ENCODE measurements at places on chromosomes 16 and 17.

DNA sequence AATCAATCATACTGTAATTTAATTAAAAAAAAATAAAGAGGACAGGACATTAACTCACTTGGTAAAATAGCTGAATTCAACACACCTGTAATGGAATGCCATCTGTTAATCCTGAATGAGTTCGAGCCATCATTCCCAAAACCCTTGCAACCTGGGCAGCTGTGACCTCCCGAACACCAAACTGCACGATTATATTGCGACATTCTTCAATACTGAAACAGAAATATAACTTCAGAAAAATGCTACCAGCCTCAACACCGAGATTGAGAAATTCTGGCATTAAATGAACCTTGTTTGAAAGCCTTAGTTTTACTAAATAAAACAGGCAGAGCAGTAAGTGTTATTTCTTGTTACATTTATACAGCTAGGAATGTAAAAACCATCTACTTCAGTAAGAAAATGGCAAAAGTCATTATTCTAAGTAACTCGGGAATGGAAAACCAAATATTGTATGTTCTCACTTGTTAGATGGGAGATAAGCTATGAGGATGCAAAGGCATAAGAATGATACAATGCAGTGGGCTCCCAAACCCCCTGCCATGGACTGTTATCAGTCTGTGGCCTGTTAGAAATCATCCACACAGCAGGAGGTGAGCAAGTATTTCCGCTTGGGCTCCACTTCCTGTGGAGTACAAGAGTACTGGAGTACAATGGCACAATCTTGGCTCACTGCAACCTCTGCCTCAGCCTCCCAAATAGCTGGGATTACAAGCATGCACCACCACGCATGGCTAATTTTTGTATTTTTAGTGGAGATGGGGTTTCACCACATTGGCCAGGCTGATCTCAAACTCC, 46.5 kb downstream of the CNOT1 start:
- peak; percentile 38 for DNase-seq

- no peak for DNase-seq
Observed at GRCh38 chr17:15930426-15930825, 14.5 kb upstream of the ADORA2B start.

DNA sequence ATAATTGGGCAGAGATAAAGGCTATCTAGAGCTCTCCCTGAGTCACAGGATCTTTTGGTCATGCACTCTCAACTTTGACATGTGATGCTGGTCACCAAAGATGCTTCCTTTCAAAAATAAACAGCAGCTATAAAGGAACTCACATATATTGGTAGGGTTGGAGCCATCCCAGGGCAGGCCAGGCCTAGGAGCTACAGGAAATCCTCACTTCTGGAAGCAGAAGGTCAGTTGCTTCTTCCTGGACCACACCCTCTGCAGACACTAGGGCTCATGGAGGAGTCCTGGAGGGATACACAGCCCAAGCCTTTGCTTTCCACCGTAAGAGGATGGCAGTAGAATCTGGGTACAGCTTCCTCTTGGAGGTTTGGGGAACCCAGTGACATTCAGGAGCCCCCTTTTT, 24.6 kb downstream of the SOST start:
- peak; percentile 7 for DNase-seq

DNA sequence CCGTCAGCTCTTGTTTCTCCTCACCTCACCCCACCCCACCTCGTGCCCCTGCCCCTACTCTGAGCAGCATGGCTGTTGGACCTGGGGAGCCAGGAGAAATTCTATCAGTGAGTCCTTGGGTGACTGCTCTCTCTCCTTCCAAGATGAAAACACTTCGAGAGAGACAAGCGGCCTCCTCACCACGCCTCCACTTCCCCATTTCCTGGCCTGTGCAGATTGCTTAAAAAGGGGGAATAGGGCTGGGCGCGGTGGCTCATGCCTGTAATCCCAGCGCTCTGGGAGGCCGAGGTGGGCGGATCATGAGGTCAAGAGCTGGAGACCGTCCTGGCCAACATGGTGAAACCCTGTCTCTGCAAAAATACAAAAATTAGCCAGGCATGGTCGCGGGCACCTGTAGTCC, 9.5 kb downstream of the DLX4 start:
- DNase-seq: no peak

- no peak for DNase-seq
Observed at GRCh38 chr17:45035848-45036247, 15.6 kb downstream of the DCAKD start.

DNA sequence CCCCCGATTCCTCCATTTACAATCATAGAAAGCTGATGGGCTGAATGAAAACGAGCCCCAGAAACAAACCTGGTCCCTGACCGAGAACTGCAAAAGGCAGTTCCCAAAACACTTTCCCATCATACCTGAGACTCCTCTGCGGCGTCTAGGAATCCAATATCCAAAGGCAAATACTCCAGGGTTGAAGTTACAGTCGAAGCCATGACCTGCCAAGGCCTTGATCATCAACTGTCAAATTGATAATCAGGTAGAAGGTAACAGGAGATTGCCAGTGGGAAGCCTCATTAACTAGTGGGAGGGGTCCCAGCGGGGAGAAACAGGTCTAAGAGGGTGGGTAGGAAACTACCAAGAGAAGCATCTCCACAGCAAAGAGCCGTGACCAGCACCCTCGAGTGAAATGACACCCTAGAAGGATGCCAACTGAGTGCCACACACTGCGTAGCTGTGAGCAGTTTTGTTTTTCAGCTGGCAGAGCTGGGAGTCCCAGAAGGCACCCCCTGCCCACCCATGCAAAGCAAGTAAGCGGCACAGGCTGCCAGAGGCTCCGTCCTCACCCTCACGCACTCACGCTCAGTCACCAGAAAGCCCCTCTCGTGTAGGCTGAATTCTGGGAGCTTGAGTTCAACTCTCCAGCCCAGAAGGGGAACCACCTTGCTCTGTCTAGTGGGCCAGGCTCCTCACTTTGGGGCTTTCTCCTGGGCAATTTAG, 146.1 kb downstream of the GAS7 start:
- DNase-seq: no peak

DNA sequence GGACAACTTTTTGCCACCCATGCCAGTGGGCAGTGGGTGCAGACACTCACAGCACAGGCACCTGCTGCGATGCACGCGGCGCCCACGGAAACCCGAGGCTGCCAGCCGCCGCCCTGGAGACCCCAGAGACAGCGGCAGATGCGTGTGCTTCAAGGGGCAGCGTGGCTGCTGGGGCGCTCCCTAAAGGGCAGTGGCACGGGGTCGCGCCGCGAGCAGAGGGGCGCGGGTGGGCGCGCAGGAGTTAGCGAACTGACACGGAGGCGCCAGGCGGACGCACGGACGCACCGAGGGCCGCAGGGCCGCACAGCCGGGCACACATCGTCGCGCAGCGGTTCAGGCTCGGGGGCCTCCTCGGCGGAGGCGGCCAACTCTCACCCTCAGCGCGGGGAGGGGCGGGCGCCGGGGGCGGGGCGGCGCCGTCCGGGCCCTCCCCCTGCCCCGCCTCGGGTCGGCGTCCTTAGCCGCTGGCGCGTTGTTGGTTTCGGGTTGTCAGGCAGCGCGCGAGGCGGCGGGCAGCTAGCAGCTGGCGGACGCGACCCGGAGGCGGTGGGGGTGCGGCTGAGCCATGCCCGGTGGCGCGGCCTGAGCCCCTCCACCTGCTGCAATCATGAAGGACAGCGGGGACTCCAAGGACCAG, at the start of gene KIF19:
Gene KIF19 (plus strand): TSS at position 484 of the 637 bp plus-strand sequence. CDS start 124 bp downstream, at position 608.
- DNase-seq: no peak

DNA sequence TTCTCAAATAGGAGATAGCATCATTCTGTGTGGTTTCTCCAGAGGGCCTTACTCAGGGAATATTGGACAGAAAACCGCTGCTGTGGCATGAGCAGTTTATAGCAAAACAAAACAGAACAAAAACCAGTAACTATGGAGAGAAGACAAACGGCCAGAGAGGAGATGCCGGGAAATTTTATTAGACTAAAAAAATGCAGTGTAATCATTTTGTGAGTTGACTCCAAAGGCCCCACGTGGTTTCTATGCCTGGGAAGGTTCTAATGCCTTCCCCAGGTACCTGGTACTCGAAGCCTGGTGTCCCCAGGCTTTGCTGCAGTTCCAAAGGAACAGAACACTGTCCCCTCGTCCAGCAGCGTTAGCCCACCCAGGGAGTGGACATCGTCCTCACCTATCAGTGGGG, 12.9 kb upstream of the CACNG5 start:
- DNase-seq: no peak

DNA sequence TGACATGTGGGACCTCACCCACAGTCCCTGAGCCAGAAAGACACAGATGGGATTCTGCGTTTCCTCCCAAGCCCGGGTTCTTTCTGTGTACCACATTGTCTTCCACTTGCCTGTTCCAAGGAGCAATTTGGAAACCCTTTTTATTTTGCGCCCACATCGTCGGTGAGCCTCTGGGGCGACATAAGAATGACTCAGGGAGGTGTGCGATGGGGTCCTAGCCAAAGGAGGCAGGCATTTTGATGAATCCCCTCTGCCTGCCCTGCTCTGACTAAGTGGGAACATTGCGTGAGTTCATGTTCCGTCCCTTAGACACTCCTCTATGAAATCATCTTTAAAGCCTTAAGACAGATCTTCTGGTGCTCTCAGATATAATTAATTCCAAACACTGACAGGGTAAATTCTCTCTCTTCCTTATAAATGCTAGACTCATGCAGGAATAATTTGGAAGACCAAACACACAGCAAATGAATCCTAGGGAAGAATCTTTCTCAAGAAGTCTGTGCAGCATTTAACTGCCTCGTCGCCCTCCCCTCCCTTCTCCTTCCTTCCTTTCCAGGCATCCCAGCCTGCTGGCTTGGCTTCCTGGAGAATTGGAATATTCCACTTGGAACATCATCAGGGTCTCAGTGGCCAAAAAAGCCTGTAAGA, 52.7 kb upstream of the FOXF1 start:
- no peak for DNase-seq

DNA sequence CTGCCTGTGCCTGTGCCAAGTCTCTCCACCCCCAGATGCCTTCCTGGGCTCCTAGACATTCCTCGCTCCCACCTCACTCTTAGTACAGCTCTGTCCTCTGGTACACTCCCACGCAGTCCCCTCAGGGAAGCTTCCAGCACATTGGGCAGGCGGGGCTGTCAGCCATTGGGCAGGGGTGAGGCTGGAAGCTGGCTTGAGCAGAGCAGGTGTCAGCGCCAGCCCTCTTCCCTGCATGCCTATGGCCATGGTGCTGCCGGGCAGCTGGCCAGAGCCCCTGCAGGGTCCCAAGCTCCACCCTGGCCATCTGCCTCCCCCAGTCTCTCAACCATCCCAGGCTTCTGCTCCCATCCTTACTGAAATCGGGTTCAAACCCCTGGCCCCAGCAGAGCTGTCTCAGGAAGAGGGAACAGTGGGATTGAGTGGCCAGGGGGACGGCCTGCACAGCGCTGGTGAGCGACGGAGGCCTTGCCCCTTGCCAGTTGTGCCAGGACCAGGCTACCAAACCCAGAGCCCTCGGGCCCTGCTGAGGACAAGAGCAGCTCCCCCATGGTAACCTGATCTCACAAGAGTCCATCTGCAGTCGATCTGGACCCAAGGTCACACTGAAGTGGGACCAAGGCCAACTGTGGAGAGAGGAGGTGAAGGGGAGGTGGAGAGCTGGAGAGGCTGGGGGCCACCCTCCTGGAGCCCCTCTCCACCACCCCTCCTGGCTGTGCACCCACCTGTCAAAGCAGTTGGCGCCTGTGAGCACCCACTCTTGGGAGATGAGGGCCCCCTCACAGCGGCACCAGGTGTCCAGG, 2.4 kb upstream of the B9D1 start:
- no peak for DNase-seq

- no peak for DNase-seq
Observed at GRCh38 chr17:79843474-79843815, 4.2 kb upstream of the CBX4 start.

DNA sequence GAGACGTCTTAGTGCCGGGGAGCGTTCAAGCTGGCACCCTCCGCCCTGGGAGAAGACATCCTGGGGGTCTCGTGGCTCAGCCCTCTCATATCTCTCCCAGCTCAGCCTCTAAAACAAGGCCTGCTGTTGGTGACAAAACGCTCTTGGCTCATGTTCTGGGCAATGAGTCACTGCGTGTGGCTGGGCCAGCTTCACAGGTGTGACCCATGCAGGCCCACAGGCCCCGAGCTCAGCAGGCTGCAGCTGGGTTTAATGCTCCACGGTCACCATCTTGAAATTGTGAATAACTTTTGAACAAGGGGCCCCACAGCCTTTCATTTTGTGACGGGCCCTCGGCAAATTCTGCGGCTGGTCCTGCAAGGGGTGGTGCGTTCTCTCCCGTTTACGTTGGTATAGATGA, 22.4 kb downstream of the GAA start:
- DNase-seq: no peak

GRCh38 chr17:861364-861763, 79.2 kb downstream of the MRM3 start:
- DNase-seq: no peak

Data from RCC 7860 (cell line).